Activated naive CD4-positive, alpha-beta T cell treated with anti-CD3 and anti-CD28 coated beads, Interleukin-2, amount 50 U/mL, for 72 hours (primary cell): ENCODE measurements at places on chromosomes 11 and 22. TPM values are rescaled to one million over a fixed set of nuclear protein-coding genes. Genes with fewer than 3 reads are reported as not detected.
A peak's percentile ranks its signal among the peaks of the same experiment; 100 is the strongest.

DNA sequence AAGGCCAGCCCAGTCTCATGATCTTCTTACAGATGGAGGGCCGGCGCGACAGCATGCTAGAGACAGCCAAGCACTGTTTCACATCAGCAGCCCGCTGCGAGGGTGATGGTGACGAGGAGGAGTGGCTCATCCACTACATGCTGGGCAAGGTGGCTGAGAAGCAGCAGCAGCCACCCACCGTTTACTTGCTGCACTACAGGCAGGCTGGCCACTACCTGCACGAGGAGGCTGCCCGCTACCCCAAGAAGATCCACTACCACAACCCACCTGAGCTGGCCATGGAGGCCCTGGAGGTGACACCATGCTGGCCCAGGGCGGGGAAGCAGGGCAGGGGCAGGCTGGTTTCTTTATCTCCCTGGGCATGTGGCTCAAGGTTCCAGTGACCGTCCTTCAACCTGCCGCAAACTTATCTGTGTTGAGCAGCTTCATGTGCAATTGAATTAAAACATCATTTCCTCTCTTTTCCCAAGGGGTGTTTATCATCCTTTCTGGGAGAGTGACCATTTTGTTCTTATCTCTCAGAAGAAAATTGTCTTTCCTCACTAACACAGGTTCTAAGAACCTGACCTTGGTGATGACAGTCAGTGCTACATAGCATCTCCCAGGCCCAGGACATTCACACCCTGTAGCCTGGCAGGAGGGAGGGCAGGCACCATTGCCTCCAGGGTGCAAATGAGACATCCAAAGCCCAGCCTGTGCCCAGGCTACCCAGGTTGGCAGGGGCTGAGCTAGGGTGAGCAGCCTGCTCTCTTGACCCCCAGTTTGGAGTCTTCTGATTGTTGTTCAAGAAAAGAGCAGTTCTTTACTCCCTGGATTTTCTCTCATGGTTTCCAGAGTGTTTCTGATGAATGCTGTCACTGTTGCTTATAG lies 80.7 kb downstream of the CABIN1 start:
- DNase-seq, result no peak

GRCh38 chr11:67645521-67646461 lies 4.7 kb downstream of the ACY3 start:
- no peak for DNase-seq

DNA sequence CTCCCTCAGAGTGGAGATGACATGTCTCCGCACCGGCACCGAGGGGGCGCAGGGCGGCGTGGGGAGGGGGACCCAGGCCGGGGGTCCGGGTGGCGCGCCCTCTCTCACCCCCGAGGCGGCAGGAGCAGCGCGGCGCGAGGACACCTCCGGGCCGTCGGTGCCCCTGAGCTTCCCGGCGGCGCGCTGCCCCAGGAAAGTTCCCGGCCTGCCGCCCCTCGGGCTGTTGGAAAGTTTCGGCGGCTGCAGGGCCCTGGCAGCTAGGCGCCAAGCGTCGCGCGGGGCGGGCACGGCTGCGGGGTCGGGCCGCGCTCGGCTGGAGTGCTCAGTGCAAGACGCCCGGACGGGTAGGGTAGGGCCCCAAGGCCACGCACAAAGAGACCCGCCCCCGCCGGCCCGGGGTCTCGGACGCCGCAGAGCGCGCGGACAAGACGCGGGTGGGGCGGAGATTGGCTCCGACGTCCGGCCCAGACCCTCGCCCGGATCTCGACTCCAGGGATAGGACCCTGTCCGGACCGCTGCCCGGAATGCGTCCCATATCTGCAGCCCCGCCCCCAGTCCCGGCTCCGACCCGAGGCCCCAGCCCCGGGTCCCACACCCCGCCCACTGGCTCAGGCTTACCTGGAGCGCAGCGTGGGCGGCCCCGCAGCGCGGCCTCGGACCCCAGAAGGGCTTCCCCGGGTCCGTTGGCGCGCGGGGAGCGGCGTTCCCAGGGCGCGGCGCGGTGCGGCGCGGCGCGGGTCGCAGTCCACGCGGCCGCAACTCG lies 471 bp downstream of the ARVCF start:
- no peak for DNase-seq

GRCh38 chr11:12963051-12963450 lies 46.1 kb upstream of the RASSF10 start:
- no peak for DNase-seq

- no peak for DNase-seq
Observed at GRCh38 chr11:8707541-8708191, 25.1 kb downstream of the RPL27A start.

GRCh38 chr11:44627911-44628729 lies 62.7 kb downstream of the CD82 start:
- DNase-seq, result peak; percentile 31

DNA sequence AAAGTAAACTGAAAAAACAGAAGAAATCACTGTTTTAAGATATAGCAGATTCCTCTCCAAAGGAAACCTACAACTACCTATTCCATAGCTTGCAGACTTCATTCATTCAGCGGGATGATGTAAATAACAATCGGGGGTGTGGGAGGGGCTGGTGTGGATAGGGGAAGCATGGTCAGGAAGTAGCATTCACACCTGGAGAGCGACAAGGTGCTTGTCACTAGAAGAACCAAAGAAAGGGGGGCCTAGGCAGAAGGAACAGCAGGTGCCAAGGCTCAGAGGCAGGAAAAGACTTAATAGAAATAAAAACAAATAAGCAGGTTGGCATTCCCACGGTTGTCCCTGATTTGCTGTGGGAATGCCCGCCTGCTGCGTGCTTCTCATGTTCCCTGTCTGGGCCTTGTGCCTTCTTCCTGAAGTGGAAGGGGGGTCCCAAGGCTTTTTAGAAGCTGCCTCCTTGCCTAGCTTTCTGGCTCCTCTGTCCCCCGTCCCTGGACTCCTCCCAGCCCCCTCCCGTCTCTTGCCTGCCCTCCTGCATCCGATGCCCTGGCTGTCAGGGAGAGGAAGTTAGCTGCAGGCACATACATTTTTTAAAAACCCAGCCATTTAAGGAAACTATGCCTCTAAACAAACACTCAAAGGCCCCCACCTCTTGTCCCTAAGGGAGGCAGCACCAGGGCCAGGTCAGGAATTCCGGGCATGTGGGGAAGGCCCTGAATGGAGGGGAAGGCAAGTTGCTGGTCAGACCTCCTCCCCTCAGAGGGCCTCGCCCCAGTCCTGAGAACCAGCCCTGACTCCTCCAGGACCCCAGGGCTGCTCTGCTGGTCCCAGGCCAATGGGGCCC lies 54.7 kb upstream of the PRDM11 start:
- no peak for DNase-seq

- DNase-seq, result no peak
Observed at GRCh38 chr11:28939381-28939780, 831.2 kb downstream of the METTL15 start.

DNA sequence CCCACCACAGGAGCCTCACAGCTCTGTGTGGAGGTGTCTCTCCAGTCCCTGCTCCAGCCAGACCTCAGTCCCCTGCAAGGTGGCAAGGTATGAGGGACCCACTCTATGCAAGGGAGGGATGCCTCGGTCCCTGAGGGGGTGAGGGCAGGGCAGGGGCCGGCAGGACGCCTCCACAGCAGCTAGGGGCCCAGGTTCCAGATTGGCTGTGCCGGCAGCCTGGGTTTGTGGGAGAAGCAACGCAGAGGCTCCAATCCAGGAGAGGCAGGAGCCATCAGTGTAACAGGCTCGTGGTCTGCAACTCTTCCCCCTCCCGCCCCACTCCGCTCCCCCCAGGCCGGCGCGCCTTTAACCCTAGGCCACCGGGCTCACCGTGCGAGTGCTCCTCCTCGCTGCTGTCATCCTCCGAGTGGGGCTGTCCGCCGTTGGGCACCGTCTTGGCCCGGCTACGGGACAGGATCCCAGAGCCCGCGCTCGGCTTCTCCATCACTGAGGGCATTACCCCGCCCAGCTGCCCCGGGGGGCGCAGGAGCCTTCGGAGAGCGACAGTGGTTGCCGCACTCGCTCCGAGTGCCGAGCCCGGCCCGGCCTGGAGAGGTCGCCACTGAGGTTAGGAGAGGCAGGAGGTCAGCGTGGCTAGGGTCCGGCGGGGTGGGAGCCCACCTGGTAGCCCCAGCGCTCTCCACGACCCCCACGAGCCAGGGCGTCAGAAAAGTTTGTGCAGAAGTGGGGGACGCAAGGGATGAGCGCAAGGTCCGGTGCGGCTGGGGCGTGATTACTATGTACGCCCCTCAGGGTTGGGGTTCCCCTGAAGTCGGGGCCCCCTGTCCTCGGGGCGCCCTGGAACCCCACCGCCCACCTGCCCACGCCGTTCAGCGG lies 765 bp downstream of the RCOR2 start:
- no peak for DNase-seq

- no peak for DNase-seq
Observed at GRCh38 chr22:47402876-47403525, 640.6 kb downstream of the TBC1D22A start.

DNA sequence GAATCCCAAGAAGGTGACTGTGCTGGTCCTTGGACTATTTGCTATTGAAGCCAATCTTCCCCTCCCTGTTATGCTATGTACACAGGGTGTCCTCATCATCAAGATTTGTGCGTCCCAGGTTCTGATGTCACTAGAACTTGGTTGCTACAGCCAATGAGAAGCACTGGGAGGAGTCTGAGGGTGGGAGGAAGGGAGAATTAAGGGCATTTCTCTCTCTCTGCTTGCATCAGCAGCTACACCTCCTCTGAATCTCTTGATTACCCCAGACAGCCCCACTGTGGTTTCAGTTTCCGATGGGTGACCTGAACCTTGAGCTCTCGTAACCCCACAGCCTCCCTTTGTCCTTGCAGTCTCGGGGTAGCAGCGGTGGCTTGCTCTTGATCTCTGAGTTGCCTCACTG lies 212.4 kb upstream of the SESN3 start:
- DNase-seq, result no peak

GRCh38 chr22:31923747-31924146 lies 20.6 kb upstream of the YWHAH start:
- no peak for DNase-seq

- no peak for DNase-seq
Observed at GRCh38 chr22:19846620-19847344, 7.9 kb downstream of the GNB1L start.

DNA sequence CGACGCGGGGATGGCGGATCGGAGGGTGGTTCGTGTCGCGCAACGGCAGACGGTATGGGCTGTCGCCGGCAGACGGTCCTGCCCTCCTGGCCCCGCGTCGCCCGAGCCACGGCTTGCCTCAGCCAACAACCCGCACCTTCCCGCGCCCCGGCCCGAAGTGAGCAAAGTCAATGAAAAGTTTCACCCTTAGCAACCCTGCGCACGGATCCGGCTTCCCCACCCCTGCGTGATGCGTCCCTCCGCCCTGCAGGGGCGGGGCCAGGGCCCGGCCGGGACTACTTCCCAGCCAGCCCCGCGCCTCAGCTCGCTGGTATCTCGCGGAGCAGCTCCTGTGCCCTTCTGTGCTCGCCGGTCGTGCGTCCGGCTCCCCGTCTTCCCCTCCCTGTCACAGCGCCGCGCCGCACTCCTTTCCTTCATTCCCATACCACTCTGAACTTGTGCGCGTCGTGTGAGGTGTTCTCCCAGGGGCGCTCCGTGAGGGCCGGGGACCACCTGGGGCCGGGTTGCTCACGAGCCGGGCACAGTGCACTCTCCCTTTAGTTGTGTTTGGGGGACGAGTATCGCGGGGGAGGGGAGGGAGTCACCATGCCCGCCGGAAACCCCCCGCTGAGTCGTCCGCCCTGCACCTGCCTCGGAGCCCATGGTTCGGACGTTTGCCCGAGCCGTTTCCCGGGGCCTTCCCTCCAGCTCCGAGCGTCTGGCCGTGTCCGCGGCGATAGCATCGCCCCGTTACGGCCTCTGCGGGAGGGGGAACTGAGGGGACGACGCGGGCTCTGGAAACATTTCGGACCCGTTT lies at the start of gene TOB2:
TOB2 (minus strand) TSS at position 163 of the 796 bp plus-strand sequence. CDS start 9,456 bp downstream, outside the sequence.
- DNase-seq, result peak; percentile 97

- no peak for DNase-seq
Observed at GRCh38 chr11:20844630-20845029, 175.2 kb downstream of the NELL1 start.

GRCh38 chr11:118115048-118115447 lies 28.3 kb upstream of the SMIM35 start:
- no peak for DNase-seq

DNA sequence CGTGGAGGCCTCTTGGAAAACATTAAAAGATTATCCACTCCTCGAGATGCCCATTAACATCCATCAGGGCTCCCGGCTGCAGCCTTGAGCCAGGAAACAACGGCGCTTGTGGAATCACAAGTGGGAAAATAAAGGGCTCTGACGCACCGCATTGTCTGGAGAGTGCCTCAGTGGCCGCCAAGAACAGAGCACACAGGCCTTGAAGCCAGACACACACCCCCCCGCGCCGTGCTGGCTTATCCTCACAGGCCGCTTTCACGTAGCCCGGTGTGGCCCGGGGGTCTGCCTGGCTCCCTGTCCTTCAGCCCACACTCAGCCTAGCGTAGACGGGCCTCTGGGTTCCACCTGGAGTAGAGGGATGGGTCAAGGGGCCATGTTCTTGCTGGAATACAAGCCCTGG lies 1020.5 kb downstream of the BRD1 start:
- DNase-seq, result peak; percentile 31

DNA sequence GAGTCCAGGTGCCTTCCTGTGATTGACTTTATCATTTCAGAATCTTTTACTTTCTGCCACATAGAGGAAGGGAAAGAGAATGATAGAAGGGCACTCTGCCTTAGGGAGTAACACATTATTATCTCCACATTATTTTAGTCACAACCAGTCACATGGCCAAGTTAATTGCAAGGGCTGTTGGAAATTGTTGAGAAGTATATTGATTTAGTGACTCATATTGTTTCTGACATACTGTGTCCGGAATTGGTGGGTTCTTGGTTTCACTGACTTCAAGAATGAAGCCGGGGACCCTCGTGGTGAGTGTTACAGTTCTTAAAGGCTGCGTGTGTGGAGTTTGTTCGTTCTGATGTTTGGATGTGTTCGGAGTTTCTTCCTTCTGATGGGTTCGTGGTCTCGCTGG lies 8.7 kb downstream of the OR51B4 start:
- no peak for DNase-seq

DNA sequence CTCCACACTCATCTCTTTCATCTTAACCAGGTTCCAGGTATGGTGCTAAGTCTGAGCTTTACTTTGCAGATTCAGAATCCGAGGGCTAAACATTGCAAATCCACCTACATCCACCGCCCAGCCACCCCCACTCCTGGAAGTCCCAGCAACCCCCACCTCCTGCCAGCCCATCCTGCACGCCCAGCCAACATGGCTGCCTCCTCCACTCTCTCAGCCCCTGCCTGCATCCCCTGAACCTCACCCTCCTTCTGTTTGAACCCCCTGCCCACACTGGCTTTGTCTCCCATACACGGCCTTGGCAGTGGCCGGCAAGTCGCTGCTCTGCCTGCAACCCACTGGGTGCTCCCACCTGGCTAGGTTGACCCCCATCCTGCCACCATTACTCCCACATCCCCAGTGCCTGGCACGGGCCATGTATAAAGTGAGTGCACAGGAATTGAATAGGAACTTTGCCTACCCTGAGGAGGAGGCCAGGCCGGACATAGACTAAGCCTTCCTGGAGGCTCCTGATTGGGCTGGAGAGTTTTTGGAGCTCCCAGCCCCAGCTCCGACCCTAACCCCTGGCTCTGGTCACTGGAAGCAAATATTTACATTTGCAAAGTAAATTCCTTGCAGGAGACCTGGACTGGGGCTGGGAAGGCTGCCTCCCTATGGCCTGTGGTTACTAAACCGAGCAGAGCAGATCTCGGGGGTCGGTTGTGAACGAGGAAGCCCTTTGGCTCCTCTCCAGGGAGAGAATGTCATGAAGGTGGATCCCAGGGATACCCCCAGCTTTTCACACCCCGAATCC lies 14.4 kb downstream of the EMID1 start:
- DNase-seq, result no peak

The TTC36 gene
- total RNA-seq, result 0.52 TPM

The OR2AG2 gene
- total RNA-seq, result not detected

The TRPM5 gene
- total RNA-seq, result not detected

The CDC42EP1 gene
- 1.9 TPM for total RNA-seq

The SUSD2 gene
- 1.6 TPM for total RNA-seq

The UQCC3 gene
- total RNA-seq, result 4.7 TPM

The NEFH gene
- total RNA-seq, result 2.1 TPM

The ACR gene
- not detected for total RNA-seq
